ENCODE measurements at places on chromosomes 7 and 10. TPM values are rescaled to one million over a fixed set of nuclear protein-coding genes. Genes with fewer than 3 reads are reported as not detected.

DNA sequence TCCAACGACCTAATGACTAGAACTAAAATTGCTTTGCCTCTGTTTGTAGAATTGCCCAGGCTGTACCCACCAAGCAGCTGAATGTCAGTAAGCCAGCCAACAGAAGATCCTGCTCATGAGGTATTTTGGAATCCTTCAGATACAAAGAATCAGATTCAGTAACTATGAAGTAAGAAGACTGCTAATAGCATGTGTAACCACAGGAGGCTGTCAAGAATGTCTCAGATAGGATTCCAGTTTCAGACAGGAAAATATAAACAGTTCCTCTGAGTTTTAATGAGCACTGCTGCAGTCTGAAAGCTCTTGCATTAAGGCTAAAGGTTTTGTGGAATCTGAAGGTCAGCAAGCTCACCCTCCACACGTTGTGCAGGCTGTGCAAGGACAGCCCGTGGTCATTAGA, 112.6 kb upstream of the ADAM12 start:
- DNase-seq: no peak

GRCh38 chr7:30511973-30512662, 7.5 kb upstream of the GGCT start:
- DNase-seq: no peak

DNA sequence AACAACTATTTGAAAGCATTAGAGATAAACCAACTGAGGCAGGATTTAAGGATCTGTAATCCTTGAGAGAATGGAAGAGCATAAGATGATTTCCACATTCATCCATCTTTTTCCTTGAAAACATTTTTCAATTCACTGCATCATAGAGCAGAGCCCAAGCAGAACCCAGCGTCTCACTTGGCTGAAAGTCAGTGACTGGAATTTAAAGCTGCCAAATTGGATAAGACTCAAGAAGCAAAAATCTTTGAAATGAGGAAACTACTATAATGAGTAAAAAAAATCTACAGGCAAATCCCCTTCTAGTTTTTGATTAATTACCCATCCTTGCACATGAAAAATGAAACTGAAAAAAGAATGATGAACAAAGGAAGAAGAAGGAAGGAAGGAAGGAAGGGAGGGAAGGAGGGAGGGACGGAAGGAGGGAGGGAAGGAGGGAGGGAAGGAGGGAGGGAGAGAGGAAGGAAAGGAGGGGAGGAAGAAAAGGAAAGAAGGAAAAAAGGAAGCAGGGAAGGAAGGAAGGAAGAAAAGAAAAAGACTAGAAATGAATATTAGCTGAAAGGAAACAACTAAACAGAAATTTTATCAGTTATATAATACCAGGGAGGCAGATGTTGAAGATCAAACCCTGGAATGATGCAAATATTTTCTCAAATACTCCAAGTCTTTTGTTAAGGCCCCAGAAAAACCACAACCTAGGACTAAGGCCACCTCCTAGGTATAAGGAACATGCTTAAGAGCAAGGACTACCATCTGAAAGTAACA, 336.3 kb upstream of the MAGI2 start:
- DNase-seq: no peak

DNA sequence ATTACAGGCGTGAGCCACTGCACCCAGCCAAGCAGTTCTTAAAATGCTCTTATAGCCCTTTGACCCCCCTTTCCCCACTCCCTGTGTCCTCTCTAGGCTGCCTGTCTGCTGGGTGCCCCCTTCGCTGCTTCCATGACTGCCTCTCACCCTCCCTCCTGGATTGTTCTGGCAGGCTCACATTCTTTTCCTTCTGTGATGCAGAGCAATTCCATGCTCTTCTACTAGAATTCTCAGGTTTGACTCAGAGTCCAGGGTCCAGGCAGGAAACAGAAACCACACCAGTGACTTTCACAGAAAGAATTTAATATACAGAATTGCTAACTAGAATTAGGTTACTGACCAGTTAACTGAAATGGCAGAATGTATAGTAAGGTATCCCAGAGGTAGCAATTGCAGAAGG, 244.8 kb downstream of the BAMBI start:
- no peak for DNase-seq

Gene IQUB
- total RNA-seq: 0.09 TPM

Gene VWDE
- total RNA-seq: 0.54 TPM

Gene NOS3
- total RNA-seq: 10.1 TPM

Gene FKBP14
- total RNA-seq: 4.5 TPM

Measured in T-cell (primary cell).